ENCODE measurements at places on chromosomes 2 and 18.

DNA sequence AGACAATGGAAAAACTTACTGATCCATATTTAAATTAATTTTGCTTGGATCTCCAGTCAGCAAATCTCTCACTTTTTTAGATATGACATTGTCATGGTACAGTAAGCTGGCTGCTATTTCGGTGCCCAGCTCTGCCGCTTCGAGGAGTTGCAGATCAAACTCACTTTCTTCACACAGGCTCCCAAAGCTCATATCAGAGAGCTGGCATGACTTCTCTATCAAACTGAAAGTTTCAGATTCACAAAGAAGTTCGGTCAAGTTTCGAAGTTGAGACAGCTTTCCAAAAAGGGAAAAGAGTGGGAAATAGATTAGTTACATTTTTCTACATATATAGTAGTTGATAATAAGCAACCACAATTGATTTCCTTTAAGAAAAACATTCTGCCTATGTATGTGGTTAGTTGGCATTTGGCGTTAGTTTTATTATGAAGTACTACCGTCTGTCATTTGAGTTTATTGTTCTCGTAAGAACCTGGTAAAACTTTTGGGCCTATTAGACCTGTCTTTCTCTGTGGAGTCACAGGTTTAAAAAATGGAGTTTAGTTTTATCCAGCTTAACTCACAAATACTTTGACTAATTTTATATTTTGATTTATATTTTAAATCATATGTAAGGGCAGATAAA, 118.8 kb downstream of the ABCA12 start:
- no peak for DNase-seq

DNA sequence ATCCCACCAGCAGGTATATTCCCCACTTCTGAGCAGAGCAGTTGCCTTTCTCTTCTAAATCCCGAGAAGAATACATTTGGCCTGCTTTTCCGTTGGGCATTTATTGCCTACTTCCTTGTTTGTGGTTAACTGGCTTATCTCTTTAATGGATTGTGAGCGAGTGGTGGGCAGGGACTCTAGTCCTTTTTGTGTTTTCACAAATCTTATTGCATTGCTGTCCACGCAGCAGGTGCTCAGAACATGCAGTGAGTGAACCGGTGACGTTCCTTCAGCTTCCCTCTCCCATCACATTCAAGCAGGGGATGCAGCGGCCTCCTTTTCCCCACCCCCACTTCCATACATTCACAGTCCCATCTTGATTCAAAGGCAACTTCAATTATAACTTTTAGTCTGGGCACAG, 28.9 kb upstream of the GAREM2 start:
- no peak for DNase-seq

- DNase-seq, result no peak
Observed at GRCh38 chr2:234969306-234970098, 17.7 kb downstream of the SH3BP4 start.

GRCh38 chr18:26710470-26711096, 154.9 kb downstream of the AQP4 start:
- DNase-seq, result no peak

GRCh38 chr2:170641961-170642360, 73.2 kb upstream of the SP5 start:
- no peak for DNase-seq

DNA sequence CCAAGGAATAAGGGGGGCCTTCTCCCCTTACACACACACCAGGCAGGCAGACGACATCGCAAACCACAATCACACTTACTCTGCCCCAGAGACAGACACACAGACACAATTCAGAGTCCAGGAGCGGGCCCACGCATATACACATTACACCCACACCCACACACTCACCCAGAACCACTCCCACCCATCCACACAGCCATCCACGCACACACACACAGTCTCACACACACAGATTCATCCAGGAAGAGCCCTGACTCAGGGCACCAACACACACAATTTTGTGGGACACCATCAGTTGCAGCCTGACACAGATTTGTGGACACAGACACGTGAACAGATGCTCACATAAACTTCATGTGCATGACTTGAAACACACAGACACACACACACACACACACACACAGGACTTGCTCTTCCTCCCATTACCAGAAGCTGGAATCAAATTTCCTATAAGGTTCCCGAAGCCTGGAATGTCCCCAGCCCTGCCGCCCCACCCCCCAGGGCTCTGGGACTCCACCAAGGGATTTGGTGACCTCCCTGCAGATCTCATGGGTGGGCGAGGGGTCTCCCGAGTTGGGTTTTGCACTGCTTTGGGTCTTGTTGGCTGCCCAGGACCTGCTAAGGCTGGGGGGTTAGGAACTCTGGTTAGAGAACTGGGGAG, 23.5 kb downstream of the TNS1 start:
- DNase-seq, result no peak

DNA sequence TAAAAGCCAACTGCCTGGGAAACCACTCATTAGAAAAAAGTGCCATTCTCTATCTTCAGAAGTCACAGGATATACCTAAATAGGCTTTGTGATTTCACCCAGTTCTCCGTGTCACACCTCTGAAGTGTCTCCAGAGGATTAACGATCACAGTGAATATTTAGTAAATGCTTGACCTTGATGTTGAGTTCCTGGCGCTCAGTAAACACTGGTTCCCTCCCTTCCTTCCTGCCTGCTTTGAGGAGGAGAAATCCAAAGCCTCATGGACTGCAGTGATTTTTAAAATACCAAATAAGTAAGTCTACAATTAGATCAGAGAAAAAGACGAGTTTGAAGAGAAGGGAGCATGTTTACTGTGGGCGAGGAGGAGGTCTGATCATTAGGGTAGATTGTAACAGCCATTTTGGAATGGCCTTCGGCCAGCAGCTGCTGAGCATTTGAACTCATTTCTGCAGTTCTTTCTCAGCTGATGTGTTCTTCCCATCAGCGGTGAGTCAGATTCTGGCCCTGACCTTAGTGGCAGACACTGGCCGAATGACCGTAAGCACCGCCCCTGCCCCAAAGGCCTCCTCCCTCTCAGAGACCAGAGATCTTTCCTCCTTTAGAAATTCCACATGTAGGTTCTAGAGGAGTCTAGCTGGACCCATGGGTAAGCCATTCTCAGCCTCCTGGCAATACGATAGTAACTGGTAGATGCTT, 62.1 kb upstream of the SLC16A14 start:
- DNase-seq, result peak; percentile 36

GRCh38 chr2:240916571-240917008, 10.5 kb downstream of the CROCC2 start:
- DNase-seq, result peak; percentile 60

- DNase-seq, result no peak
Observed at GRCh38 chr2:15107137-15107536, 454.0 kb downstream of the NBAS start.

- DNase-seq, result no peak
Observed at GRCh38 chr2:129767346-129768035, 212.0 kb upstream of the RAB6C start.

GRCh38 chr2:569681-570080, 107.5 kb downstream of the TMEM18 start:
- DNase-seq, result no peak

- DNase-seq, result no peak
Observed at GRCh38 chr2:15788830-15789229, 151.5 kb upstream of the MYCN start.

- no peak for DNase-seq
Observed at GRCh38 chr2:136486115-136486514, 279.2 kb upstream of the THSD7B start.

- no peak for DNase-seq
Observed at GRCh38 chr18:47802802-47803201, 127.7 kb downstream of the SMAD2 start.

- DNase-seq, result no peak
Observed at GRCh38 chr2:3475771-3476170, 43.6 kb downstream of the ADI1 start.

GRCh38 chr2:28499282-28499681, 3.4 kb downstream of the PLB1 start:
- no peak for DNase-seq

GRCh38 chr18:79899609-79900445, 51.6 kb downstream of the SLC66A2 start:
- no peak for DNase-seq

DNA sequence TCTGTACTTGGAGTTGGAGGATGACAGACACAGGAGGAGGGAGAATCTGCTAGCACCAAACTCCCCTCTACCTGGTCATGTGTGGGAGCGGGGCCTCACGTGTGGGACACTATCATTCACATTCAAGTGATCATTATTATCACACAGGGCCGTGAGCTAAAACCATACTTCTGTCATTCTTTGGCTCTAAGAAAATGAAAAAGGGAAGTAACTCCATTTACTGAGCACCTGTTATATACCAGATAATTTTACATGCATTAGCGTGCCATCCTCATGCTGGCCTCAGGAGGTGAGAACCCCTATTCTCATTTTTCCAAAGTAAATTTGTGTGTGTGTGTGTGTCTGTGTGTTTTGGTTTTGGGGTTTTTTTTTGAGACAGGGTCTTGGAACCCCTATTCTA, 150.1 kb downstream of the GLI2 start:
- DNase-seq, result no peak

GRCh38 chr18:76955524-76956170, 133.3 kb downstream of the ZNF236 start:
- DNase-seq, result no peak

GRCh38 chr2:181022652-181023051, 42.2 kb downstream of the UBE2E3 start:
- DNase-seq, result no peak

- DNase-seq, result no peak
Observed at GRCh38 chr2:171389325-171389724, 44.5 kb downstream of the METTL8 start.

DNA sequence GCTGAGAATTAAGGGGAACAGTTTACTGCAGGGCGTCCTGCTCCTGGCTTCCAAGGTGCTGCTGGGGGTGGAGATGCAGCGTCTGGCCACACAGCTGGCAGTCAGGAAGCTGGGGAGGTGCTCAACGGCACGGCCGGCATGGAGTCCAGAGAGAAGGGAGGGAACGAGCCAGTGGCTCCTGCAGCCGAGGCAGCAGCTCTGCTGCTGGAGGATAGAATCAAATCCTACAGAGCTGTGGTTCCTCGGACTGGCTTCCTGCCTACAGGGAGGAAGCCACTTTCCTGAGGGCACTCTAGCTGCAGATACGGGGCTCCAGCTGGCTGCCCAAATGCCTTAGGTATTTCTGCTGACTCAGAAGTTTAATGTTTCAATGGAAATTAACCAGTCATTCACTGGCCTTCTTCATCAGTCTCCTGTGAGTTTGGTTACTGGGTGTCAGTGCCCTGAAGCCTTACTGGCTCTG, 266.3 kb downstream of the TWIST2 start:
- DNase-seq, result no peak

DNA sequence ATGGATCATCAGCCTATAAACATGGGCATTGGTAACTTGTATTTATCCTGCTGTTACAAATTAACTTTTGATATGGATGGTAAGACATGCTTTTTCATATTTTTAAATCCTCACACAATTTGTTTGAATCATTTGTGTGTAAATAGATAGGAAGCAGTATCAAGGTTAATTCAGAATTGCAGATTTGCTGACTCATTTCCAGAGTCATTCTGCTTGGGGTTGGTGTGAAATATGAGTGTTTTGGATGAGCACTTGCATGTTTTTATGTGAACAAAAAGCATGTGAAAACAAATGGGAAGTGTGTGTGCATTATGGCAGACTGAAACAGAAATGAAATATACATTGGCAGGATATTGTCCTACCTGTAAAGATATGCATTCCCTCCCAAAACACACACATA, 11.8 kb downstream of the CCDC85A start:
- no peak for DNase-seq

DNA sequence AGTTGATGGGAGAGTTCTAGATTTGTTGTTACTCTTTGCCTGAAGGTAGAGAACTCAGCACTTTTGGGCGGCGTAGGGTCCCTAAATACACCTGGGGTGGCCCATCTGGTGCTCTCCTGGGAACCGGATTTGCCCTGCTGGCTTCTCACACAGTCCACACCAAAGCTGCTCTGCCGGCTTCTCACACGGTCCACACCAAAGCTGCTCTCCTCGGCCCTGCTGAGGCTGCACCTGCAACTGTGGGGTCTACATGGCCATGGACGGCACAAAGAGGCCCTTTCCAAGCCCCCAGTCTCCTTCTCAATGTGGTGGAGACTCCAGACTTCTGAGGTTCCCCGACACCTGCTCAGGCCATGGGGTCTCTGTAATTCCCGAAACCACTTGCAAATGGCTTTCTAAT, 124.8 kb upstream of the GPC1 start:
- no peak for DNase-seq

- DNase-seq, result no peak
Observed at GRCh38 chr2:138782383-138782782, 2.2 kb upstream of the NXPH2 start.

DNA sequence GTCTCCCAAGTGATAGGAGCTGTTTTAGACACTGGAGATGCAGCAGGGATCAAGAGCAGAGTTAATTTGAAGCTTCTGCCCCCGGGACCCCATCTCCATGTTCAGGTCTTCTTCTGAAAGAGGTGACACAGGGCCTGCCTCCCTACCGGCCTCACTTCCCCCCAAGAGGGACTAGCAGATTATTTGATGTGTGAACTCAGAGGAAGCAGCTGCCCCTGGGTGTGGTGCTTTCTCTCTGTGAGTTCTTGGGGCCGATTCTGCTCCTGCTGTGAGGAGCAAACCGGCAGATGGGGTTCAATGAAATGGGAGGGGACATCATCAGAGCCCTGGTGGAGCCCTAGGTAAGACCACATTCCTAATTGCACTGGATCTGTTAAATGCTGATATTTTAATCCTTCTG, 193.4 kb downstream of the FBXO15 start:
- no peak for DNase-seq

- DNase-seq, result no peak
Observed at GRCh38 chr2:47218066-47218581, 63.0 kb upstream of the STPG4 start.

DNA sequence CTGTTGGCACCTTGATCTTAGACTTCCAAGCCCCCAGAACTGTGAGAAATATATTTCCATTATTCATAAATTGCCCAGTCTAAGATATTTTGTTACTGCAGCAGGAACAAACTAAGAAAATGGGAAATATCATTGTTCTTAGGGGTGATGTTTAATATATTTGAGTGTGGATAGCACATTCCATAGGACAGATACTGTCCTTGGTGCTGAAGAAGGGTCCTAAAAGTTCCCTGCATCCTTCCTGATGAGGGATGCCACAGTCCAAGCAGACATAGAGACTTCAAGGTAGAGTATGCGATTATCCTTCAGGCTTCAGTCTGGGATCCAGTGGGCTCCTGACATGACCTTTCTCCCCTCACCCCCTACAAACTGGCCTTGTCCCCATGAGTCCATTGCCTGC, 689.0 kb downstream of the TDRD15 start:
- peak; percentile 6 for DNase-seq

DNA sequence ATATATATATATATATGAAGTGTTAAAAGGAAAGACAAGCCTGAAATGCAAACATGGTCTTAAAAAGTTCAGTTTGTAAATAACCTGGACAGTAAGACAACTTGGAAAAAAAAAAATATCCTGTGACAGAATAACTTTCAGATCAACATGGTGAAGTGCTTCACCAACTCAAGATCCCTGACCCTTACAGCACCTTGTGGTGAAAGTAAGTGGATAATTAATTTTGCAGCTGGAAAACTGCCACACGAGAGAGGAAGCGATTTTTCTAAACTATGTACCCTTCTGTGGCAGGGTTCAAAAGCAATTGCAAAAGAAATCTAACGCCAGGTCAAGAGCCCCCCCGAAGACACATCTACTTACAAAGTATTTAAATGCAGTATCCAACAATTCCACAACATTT, 95.8 kb downstream of the PAX3 start:
- no peak for DNase-seq

GRCh38 chr2:144578099-144578498, 58.2 kb upstream of the ZEB2 start:
- DNase-seq, result no peak

GRCh38 chr18:35095983-35096676, 54.9 kb downstream of the MAPRE2 start:
- no peak for DNase-seq

- no peak for DNase-seq
Observed at GRCh38 chr2:182767578-182767977, 51.5 kb downstream of the DNAJC10 start.

Measured in hindlimb muscle (tissue), 1 donor.